ENCODE measurements at places on chromosomes 1 and 21. TPM values are rescaled to one million over a fixed set of nuclear protein-coding genes. Genes with fewer than 3 reads are reported as not detected.

CFAP126 gene
- not detected for total RNA-seq

FHAD1 gene
- total RNA-seq: not detected

IL20 gene
- not detected for total RNA-seq

NGF gene
- 1.3 TPM for total RNA-seq

PRDM16 gene
- total RNA-seq: 0.59 TPM

FCN3 gene
- 213 TPM for total RNA-seq

C1orf210 gene
- total RNA-seq: 1.8 TPM

NCF2 gene
- 10.6 TPM for total RNA-seq

GUCA2B gene
- 3.3 TPM for total RNA-seq

HSD3B1 gene
- total RNA-seq: not detected

MPZ gene
- total RNA-seq: 2.7 TPM

MCOLN3 gene
- total RNA-seq: 0.20 TPM

UBE2Q1 gene
- total RNA-seq: 23.6 TPM

LCE2C gene
- total RNA-seq: not detected

ODF2L gene
- total RNA-seq: 5.5 TPM

RBM11 gene
- 0.24 TPM for total RNA-seq
